ENCODE measurements at places on chromosomes 5 and 9. TPM values are rescaled to one million over a fixed set of nuclear protein-coding genes. Genes with fewer than 3 reads are reported as not detected.

DNA sequence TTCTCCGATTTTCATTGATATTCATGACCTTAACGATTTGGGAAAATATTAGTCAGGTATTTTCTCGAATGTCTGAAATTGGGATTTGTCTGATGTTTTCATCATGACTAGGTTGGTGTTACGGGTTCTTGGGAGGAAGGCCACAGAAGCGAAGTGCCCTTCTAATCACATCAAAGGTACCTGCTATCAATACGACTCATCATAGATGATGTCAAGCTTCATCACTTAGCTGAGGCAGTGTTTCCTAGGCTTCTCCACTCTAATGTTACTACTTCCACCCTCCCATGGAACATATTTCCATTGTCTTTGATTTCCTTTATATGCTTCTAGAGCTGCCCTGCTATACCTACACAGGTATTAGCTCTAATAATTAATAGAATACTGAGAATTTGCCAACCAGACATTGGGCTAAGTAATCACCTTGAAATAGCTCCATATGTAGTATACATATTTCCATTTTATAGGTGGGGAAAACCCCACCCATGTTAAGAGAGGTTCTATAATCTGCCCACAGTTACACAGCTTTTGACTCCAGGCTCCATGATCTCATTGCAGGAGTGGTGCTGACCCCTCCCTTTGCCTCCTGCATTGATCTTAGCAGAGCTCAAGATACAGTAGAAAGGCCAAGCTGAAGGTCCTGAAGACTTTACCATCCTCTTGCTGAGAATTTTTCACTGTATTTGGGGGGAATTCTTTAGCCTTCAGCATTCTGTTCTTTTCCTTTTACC lies 238.6 kb upstream of the ADAMTSL1 start:
- no peak for DNase-seq

- no peak for DNase-seq
Measured at GRCh38 chr9:9750719-9751118, 862.1 kb downstream of the PTPRD start.

- no peak for DNase-seq
Measured at GRCh38 chr9:106860721-106861639, 2.0 kb upstream of the ZNF462 start.

- DNase-seq, result no peak
Measured at GRCh38 chr5:127930311-127930710, 153.3 kb upstream of the SLC12A2 start.

Gene SMIM27
- polyA plus RNA-seq, result 21.7 TPM

Measured in left renal pelvis (tissue), 4 donors.